ENCODE measurements at places on chromosomes 13 and 19.
A peak's percentile ranks its signal among the peaks of the same experiment; 100 is the strongest.

GRCh38 chr13:24670961-24671381, 9.2 kb upstream of the ATP12A start:
- DNase-seq: no peak

- DNase-seq: no peak
Measured at GRCh38 chr13:34256236-34256635, 438.3 kb downstream of the RFC3 start.

- DNase-seq: no peak
Measured at GRCh38 chr13:72120632-72121031, 253.6 kb upstream of the DACH1 start.

DNA sequence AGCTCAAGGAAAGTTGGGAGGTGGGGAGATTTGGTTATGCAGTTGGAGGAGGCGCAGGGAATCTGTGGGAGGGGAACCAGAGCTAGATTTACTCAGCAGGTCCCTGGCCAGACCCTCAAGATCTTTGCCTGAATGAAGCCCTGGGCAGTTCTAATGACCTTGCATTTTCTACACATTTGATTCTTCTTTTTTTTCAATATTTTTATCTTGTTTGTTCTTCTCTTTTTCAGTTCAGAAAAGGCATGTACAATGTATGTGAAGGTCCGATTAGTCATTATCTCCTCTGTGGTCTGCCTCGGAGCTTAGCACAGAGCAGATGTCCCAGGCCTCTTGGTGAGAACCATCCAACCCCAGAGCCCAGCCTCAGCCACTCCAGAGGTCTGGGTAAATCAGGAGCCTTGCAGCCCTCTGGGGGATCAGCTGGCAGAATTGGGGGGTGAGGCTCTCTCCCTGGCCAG, 24.2 kb downstream of the SERP2 start:
- no peak for DNase-seq

DNA sequence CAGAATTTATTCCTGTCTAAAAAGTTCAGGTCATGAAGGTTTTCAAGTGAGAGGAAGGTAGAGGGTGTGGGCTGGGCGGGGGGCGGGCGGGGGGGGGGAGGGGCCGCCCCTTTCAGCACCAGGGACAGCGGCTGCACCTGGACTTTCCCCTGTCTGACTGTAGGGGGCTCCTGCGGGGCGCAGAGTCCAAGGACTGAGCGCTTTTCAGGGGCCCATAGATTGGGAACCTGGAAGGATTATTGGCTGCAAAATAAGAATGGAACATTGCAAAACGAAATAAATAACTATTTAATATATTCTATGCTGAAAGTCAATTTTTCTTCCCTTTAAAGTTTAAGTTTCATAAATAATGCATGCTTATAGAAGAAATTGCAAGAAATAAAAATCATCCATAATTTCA, 8.9 kb upstream of the CYP4F3 start:
- no peak for DNase-seq

DNA sequence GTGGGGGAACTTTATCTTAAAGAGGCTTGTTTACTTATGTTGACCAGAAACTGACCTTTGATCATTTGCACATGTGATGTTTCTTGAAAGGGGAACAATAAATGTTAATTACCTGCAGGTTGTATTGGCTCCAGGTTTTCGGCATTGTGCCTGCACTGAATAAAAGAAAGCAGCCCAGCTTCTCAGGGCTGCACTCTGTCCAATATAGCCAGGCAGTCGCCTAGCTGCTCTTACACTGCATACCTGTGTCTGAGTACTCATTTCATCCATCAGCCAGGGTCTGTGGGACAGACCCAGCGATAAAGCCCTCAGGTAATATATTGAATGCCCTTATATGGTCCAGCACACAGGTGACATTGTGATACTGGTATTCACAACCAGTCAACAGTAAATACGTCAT, 8.9 kb upstream of the ZNF726 start:
- DNase-seq: no peak

DNA sequence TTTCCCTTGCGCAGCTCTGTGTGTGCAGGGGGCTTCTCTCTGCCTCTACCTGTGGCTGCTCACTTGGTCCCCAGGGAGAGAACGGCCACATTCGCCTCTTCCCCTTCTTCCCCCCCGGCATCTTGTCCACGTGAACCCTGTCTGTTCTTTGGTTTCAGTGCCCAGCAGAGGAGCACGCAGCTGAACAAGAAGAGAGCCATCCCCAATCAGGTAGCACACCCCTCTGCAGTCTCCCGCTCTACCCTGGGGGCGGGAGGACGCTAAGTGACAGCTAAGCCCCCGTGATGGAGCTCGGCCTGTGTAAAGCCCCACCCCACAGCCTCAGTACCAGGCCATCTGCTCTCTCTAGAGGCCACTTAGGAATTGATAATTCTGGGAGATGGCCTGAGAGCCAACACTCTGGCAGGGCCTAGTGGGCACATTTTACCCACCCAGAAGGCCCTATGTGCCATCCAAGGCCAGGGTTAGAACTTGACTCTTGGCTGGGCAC, 30.2 kb downstream of the TMED1 start:
- DNase-seq: no peak

GRCh38 chr19:3556978-3557460, 367 bp downstream of the MFSD12 start:
- DNase-seq: peak; percentile 59

DNA sequence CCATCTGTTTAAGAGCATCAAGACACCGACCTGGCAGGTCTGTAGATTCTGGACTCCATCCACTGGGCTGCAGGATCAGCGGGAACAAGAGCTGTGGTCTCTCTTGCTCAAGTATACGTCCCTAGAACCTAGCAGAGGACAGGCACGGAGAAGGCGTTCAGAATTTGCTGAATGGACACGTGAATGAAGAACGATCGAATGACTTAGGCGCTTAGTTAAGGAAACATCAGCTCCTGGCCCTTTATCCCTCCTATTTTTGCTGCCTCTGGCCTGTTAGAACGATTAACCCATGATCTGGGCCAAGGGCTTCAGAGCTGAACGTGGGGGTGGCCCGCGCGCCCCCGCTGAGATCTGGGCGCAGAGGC, 953 bp downstream of the DZIP1 start:
- no peak for DNase-seq

DNA sequence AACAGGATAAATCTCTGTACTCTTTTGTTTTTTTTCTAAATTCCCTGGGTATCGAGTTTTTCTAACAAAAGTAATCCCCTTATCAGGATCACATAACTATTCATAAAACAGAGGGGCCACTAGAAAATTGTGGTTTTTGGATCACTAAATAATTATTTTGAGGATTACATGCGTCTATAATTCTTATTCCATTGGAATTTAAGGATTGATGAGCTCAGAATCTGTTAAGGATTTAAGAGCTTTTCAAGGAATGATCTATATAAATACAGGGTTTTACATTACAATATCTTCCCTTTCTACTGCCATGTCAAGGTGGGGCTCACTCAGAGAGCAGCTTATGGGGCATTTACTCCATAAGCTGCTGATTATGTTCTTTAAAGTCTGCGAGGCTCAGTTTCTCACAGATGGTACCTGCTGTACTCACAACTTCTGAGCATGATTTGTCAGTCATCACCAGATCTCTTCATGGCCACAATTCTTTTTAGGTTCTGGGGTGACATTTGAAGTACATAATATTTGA, 449.8 kb downstream of the PCDH17 start:
- DNase-seq: no peak
